ENCODE measurements at places on chromosomes 3 and 15.

GRCh38 chr3:128376516-128376915, 90.2 kb downstream of the DNAJB8 start:
- DNase-seq, result no peak

- DNase-seq, result no peak
These were observed 20.5 kb upstream of the UBE2Q2 start for GRCh38 chr15:75822685-75823278.

GRCh38 chr3:18443665-18444594, 18.8 kb upstream of the SATB1 start:
- no peak for DNase-seq

DNA sequence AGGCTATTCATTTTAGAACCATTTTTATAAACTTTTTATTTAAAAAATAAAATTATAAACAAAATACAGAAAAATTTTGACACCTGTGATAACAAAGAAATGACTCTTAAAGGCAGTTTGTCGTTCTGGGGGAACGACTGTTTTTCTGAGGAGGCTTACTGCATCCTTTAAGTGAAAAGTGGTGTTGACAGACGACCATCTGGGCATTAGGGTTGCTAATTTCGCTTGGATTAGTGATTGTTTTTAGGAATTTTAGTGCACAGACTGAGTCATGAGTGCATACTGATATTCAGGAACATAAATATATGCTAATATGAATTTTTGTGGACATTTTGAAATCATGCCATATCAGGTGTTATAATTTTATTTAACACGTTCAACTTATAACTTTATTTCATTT, 28.5 kb downstream of the OSTN start:
- DNase-seq, result no peak

- DNase-seq, result no peak
These were observed 1.1 kb downstream of the PLSCR2 start for GRCh38 chr3:146468234-146468633.

GRCh38 chr15:96470681-96471310, 140.3 kb downstream of the NR2F2 start:
- DNase-seq, result no peak

DNA sequence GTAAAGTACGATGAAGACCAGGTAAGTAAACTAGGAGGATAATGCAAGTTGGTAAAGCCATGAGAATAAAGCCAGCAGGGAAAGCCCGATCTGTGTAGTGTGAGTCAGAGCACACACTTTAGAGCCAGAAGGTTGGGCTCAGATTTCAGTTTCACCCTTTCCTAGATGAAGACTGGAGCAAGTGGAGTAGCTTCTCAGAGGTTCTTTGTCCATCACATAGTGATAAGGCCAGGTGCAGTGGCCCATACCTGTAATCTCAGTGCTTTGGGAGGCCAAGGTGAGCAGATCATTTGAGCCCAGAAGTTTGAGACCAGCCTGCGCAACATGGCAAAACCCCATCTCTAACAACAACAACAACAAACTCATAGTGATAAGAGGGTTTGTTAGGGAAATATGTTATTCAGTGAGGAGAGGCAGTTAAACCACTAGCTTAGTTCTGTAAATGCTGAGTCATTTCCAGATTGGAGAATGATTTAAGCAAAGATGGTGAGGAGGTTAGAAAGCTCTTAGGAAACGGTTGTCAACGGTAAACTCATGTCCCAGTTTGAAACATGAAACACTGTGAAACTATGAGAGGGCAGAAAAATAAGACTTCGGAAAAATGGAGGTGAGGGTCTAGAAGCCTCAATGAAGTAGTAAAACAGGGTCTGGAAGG, 39.0 kb downstream of the IL12A start:
- DNase-seq, result peak; percentile 33

DNA sequence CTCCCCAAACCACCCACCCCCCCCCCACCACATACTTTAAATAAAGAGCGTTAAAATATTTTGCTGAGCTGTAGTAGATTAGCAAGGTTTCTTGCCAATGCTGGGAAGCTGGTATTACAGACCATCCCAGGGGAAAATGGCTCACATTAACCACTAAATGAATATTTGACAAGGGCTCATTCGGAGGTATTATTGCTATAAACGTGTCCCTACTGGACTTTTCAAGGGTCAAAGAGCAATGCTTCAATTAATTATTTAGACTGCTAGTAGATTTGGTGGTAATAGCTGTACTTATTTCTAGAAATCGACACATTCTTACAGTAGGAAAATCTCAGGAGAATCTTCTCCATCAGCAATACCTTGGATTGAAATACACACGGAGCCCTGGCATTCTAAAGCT, 5.2 kb downstream of the SOX2 start:
- no peak for DNase-seq

GRCh38 chr3:14210290-14210688, 31.7 kb downstream of the LSM3 start:
- no peak for DNase-seq

DNA sequence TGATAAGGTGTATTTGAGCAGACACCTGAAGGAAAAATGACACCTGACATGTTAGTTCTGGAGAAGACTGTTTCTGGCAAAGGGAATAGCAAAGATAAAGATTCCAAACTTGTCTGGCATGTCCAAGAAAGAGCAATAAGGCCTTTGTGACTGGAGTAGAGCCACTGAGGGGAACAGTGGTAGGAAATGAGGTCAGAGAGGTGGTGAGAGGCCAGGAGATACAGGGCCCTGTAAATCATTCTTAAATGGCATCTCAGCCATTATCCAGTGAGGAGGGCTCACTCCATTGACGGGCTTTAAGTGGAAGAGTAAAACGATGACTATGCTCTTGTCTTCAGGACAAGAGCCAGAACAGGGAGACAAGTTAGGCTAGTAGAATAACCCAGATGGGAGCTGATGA, 4.5 kb downstream of the SLC49A4 start:
- no peak for DNase-seq

DNA sequence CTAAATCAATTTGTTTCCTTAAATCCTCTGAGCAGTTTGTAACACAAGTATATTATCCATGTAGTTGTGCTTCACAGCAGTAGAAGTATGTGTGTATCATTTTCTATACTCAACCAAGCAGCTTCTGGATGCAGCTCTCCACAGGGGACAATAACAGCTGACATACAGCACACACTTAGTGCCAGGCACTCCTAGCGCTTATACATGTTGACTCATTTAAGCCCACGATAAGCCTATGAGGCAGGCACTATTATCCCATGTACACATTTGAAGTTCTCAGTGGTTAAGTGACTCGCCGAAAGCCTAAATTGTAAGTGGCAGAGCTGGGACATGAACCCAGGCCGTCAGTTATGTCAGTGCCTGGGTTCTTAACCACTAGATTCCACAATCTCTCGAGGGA, 20.3 kb upstream of the LPP start:
- DNase-seq, result no peak

DNA sequence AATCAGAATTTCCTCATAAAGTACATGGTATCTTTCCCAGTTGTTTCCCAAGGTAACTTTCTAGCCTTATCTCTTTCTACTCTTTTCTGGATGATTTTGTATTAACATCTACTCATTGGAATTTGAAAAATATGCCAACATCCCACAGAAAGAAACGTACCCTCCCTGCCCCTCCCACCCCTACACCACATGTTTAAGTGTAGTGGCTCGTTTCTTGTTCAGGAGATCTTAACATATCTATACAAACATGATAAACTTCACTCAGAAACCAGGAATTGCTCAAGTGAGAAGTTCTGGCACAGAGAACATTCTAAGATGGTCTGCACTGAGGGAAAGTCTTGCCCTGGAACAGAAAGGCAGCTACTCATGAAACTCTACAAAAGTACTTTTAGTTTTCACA, 404.7 kb downstream of the SOX2 start:
- no peak for DNase-seq

GRCh38 chr3:41247055-41248004, 48.0 kb downstream of the CTNNB1 start:
- no peak for DNase-seq

- DNase-seq, result no peak
These were observed 80.9 kb downstream of the RAP2B start for GRCh38 chr3:153242896-153243295.

- DNase-seq, result no peak
These were observed 12.6 kb upstream of the IGDCC3 start for GRCh38 chr15:65390447-65390846.

GRCh38 chr3:137612291-137612690, 151.8 kb upstream of the SOX14 start:
- DNase-seq, result no peak

- DNase-seq, result no peak
These were observed 170.2 kb downstream of the PLCL2 start for GRCh38 chr3:17054982-17055343.

DNA sequence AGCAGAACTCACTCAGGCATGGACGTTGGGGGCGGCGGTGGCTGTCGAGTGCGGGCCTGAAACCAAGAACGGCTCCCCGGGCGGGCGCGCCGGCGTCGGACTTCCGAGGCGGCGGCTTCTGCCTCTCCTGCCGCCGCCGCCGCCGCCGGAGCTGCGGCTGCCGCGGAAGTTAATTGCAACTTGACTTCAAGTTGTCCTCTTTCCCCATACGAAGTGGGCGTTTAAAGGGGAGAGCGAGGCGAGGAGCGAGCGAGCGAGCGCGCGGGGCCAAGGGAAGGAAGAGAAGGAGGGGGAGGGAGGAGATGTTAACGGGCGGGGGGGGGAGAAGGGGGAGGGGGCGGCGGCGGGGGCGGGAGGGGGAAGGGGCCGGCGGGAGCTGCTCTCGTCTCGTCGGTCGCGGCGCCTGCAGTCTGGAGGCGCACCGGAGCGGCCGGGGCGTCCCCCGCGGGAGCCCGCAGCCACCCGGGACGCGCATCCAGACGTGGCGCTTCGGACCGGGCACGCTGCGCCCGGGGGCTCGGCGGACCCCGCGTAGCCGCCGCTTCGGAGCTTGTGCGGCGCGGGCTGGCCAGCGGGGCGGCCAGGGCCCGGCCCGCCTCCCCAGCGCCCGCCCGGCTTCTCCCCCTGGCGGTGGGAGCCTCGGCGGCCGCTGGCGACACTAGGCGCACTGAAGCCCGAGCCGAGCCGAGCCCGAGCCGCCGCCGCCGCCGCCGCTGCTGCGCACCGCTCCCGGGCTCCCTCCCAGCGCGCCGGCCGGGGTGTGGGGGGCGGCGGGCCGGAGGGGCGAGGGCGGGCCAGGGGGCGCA, 19.7 kb upstream of the SATB1 start:
- no peak for DNase-seq

- DNase-seq, result no peak
These were observed 78.7 kb downstream of the FAIM start for GRCh38 chr3:138687236-138687635.

GRCh38 chr3:17629400-17629799, 113.0 kb downstream of the TBC1D5 start:
- DNase-seq, result no peak

- no peak for DNase-seq
These were observed 290.6 kb downstream of the ADAMTS17 start for GRCh38 chr15:100050877-100051786.

- no peak for DNase-seq
These were observed 4.6 kb downstream of the VPS8 start for GRCh38 chr3:184816614-184817013.

- no peak for DNase-seq
These were observed 35.3 kb upstream of the B3GNT5 start for GRCh38 chr3:183217548-183218332.

GRCh38 chr15:90249203-90249863, at the start of gene TTLL13:
TTLL13 (plus strand) TSS chr15:90249556; CDS start chr15:90250631, 1,075 bp downstream.
- peak; percentile 50 for DNase-seq

DNA sequence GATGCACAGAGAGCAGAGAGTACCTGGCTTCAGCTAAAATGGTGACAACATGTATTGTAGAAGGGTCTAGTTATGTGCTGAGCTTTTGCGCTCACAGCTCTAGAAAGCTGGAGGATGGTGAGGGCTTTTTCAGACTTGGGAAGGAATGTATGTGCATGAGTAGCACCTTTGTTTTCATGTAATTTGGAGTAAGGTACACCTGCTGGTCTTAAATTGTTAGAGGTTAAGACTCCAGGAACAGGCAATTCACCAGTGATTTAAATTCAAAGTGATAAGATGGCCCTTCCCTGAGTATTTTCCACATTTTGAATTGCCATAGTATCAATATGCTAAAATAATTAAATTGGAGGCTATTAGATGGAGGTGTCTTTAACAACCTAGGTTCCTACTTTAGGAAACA, 436.4 kb upstream of the GOLIM4 start:
- DNase-seq, result no peak

DNA sequence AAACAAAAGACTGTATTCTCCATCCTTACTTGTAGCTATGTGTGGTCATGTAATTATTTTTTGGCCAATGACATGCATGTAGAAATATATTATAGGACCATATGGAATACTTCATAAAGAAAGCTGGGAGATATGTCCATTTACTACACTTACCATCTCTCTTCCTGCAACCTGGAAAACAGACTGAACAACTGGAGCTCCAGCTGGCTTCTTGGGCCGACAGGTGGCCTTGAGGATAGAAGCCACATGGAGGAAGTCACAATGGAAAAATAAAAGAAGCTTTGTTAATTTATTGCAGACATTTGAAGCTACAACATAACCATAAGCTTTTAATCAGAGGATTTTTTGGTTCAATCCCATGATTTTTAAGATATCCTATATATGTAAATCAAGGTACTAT, 167.9 kb upstream of the CBLB start:
- DNase-seq, result no peak

DNA sequence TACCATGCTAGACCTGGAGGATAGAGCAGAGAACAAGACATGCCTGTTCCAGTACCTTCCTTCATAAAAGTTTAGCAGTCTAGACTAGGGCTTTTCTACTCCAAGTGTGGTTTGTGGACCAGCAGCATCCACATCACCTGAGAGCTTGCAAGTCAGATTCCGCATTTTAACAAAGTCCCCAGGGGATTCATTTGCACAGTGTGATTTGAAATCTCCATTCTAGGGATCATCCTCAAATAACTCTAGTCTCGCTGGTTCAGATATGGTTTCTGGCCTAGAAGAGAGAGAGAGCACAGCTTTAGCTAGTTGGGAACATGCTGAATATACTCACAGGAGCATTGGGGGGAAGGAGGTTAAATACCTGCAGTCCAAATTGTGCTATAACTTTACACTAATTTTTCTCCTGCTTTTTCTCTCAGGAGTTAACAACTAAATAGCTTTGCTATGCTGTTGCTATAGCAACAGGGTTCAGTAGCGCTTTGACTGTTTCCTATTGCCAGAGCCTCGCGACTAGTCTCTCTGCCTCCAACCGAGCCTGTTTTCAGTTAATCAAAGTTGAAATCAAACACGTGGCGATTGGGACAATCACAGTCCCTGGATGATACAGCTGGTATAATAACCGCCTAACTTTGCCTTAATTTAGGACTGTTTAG, 64.0 kb upstream of the RASGRF1 start:
- DNase-seq, result no peak

- peak; percentile 56 for DNase-seq
These were observed 95.7 kb downstream of the NEDD4 start for GRCh38 chr15:55897560-55898336.

Measured in HFF-Myc (cell line).